ENCODE measurements at places on chromosomes 1 and 21.

DNA sequence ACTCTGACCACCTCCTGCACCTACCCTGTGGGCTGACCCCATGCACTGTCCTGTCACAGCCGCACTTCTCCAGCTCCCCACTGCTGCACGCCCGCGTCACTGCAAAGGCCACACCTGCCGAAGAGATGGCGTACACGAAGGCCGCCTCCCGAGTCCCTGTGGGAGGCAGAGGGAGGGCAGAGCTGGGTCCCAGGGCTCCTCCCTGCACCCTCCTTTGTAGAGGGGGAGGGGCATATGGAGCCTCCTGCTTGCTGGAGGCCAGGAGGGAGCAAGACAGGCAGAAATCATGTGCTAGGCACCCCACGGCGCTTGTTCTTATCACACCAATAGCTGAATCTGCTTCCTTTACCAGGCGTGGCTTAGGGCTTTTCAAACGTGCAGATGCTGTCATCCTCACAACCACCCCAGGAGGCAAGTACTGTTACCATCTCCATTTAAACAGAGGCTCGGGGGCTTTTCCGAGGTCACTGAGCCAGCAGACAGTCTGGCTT, 21.4 kb downstream of the WNT4 start:
- no peak for DNase-seq

- no peak for DNase-seq
Measured at GRCh38 chr1:151881479-151881878, 27.8 kb downstream of the THEM4 start.

- DNase-seq, result no peak
Measured at GRCh38 chr1:50982611-50983010, 12.6 kb downstream of the CDKN2C start.

GRCh38 chr21:39610703-39611102, 2.0 kb upstream of the B3GALT5 start:
- DNase-seq, result no peak

DNA sequence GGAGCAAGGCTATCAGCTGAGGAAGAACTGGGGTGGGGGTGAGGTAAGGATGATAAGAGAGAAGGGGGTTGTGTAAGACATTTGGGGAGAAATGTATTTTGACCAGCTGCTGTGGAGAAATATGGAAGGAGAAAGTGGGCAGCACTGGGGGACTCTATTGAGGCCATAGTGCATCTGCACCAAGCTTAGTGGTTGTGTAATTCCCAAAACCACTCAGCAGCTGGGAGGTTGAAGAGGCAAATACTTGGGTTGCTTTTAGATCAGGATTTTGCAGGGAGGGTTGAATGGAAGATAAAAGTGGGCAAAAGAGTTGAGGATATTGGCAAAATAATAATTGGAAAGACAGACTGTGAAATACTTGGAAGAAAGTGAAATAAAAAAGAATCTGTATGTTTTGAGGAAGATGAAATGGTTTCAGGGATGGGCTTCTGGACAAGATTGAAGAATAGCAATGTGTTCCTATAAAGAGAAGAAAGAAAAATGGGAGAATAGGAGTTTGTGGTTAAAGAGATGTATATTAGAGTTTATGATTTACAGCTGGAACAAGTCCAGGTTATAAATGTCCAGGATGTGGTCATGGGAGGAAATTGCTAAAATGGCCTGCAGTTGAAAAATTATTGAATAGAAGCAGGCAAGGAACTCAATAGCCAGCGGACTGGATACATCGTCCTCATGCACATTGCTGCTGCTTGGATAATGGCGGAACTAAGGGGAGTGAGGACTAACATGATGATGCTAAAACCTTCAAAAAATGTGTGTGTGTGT, 162.7 kb downstream of the DNM3 start:
- no peak for DNase-seq

DNA sequence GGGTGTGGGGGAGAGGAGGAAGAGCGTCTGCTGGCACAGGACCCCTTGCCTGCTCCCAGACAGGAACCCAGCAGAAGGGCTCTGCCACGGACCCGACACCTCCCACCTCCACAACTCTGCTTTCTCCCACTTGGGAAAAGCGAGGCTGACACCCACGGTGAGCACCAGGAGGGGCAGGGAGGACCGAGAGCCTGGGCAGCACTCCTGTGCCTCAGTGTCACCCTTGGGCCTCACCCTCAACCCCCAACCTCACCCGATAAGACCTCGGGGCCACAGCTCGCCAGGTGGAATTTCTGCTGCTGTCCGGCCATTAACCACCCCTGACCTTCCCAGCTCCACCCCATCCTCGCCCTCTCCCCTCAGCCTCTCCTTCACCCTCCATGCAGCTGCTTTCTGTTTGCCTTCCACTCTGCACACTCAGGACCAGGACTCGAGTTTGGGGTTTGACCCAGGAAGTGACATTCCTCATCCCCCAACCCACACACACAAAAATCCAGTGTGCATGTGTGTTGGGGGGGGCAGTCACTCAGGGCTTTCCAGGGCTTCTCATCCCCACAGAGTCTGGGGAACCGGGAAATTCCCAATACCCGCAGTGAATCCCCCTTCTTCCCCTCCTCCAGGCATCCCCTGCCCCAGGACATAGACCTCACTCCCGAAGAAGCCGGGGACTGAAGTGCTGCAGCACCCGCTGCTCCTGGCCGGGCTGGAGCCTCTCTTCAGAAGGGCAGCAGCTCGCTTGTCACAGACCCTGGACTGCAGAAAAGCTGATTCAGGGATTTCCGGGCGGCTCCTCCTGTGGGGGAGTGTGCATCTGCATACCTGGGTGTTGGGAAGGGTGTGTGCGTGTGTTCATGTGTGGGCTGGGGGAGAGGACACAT, 65.8 kb downstream of the SYT2 start:
- no peak for DNase-seq

GRCh38 chr1:176058686-176059085, 148.4 kb downstream of the COP1 start:
- DNase-seq, result peak; percentile 71

DNA sequence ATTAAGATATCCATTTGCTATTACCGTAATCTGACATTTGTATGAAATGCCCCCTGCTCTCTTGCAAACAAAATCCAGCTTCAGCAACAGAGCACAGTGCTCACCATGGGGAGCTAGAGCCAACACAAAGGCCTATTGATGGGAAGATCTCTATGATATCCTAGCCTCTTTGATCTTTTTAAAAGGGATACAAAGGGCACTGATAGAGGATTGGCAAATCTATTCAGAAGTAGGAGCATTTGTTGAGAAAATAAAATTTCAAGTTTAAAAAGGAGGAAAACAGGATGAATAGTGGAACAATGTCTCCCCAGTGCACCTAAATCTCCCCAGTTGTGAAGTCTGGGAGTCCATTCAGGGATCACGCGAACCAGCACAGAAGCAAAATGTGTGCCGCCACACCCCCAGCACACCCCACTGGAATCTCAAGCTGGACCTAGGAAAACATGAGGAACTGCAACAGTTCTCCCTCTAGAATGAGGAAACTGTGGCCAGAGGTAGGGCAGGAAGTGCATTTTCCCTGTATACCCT, 32.2 kb downstream of the MRAP start:
- no peak for DNase-seq

DNA sequence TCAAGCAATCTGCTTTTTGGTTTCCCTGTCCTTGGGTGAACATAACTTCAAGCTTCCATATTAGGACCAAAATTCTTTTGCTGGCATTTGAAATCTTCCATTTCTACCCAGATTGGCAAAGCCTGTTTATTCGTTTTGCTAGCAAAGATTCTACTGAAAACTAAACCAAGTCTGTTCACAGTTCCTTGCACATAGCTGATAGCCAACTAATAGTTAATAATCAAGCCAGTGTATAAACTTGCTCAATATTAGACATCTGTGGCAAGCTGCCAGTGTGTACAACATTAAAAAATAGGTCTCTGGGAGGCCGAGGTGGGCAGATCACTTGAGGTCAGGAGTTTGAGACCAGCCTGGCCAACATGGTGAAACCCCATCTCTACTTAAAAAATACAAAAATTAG, 6.3 kb downstream of the APP start:
- DNase-seq, result no peak

GRCh38 chr1:198935306-198935921, 296.6 kb downstream of the PTPRC start:
- DNase-seq, result peak; percentile 87

DNA sequence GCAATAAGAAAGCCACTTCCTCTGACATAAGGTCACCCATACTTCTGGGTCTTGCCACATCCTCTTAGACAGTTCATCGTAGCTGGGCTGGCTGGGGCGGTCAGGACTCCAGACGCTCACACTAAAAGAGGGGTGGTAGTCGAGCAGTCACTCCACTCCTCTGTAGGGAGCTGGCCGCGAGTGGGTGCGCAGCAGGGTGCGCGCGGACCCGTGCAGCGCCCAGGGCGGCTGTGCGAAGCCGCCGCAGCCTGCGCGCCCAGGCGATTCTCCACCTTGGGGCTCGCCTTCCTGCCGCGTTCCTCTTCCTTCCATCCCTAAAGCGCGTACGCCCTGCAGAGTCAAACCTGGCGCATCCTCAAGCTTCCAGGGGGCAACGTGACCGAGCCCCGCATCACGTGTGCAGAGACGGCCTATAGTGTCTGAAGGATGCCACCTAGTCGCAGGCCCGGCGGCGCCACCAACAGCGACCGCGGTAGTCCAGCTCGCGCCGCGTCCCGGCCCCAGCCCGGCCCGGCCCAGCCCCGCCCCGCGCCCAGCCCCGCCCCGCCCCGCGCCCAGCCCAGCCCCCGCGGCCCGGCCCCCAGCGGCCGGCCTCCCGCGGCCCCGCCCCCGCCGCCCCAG, 360 bp upstream of the PRDX6 start:
- peak; percentile 87 for DNase-seq
